ENCODE measurements at places on chromosomes 12 and 14.

- no peak for DNase-seq
Measured at GRCh38 chr14:68514608-68515194, 278.2 kb downstream of the ZFP36L1 start.

GRCh38 chr14:32726516-32726915 lies 212.2 kb upstream of the NPAS3 start:
- DNase-seq: no peak

- no peak for DNase-seq
Measured at GRCh38 chr12:9237286-9237685, 29.1 kb upstream of the PZP start.

DNA sequence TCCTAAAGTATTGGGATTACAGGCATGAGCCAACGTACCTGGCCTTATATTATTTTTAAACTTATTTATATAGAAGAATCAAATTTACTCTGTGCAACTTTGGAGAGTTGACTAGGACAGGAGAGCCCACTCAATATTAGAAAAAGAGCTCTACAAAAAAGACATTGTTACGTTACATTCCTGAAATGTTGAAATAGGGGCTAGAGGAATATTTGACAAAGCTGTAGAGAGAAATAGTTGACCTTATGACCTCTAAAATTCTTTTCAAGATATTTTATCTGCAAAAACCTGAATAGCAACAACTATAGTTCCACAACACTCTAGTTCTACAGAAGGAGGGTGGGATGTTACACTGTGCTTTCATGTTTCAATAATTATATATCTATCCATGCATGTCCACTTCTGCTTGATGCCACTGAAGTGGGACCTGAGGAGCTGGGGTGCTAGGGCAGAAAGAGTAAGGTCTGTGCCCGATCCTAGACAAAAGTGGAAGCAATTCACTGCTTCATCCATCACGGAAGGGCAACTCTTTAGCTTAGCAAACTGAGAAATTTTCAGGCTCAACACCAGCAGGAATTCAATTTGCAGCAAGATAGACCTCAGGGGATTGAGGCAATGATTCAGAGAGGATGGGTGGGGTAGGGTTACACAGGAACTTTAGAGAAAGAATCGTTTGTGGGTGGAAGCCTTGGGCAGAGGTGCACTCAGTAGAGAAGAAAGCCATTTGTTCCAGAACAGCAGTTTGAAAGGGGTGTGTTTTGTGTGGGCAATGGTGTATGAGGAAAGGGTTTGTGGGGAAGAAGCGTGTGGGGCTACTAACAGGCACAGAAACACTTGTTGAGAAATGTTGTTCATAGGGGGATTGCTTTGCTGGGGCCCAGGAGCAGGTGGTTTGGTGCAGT lies 16.0 kb upstream of the RNASE10 start:
- no peak for DNase-seq

GRCh38 chr12:34607520-34608195 lies 585.4 kb downstream of the ALG10 start:
- no peak for DNase-seq

- DNase-seq: no peak
Measured at GRCh38 chr14:104443391-104444158, 136.0 kb upstream of the C14orf180 start.

GRCh38 chr14:105793836-105794235 lies 267.5 kb downstream of the TMEM121 start:
- DNase-seq: no peak

DNA sequence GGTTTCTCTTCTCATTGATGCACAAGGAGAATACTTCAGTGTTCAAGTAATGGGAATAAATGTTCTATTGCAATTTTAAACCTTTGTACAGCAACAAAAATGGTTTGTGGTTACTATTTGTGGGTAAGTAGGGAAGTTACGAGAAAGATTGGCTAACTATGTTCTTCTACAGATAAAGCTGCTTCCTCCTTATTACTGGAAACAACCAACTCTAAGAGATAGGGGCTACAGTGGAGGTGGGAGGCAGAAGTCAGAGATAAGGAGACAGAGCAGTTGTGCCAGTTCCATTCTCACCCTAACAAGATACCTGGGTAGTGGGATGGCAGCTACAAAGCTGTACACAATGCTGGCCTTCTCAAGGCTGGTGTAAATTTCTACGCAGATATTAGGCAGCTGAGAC lies 16.2 kb downstream of the NOXRED1 start:
- DNase-seq: no peak

DNA sequence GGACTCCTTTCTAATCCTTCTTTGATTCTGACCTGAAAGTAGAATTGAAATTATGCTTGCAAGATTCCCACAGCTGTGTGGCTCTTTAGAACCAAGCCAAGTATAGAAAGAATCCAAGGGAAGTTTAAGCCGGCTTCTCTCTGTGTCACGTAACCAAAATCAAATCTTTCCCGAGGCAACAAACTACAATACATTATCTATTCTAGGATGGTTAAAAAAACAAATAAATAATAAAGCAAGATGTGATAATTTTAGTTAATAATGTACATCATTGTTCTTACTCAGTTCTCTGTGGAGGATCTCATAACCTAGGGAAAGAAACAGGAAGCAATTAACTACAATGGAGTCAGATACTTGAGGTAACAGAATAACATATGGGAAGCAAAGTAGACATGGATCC lies 78.1 kb upstream of the ST8SIA1 start:
- no peak for DNase-seq

DNA sequence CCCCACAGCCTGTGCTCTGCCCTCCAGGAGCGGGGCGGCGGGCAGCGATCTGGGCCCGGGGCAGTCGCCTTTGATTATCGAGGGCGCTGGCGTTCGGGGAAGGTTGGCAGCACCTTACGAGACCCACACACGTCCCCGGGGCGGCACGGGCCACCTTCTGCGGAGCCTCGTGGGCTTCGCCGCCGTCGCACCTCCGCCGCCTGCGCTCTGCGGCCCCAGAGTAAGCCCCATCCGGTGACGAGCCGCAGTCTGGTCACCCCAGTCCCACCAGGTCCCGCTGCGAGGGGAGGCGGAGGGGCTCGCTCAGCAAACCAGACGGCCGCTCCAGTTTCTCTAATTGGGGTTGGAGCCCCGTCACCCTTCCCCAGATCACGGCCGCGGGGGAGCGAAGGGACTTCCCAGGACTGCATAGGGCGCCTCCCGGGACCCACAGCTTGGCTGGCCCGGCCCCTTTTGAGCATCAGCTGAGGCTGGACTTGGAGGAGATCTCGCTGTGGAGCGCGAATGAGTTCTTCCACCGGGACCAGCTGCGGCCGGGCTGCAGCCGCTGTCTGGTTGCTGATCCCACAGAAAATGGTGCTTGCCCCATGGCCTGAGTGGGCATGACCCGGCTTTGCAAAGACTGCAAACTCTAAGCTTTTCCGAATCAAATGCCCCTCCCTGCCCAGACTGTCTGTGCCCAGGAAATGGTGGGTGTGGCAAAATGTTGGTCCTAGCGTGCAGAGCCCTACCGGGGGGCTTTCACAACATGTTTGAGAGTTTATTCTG lies 560 bp downstream of the LGALS3 start:
- DNase-seq: peak; percentile 38

DNA sequence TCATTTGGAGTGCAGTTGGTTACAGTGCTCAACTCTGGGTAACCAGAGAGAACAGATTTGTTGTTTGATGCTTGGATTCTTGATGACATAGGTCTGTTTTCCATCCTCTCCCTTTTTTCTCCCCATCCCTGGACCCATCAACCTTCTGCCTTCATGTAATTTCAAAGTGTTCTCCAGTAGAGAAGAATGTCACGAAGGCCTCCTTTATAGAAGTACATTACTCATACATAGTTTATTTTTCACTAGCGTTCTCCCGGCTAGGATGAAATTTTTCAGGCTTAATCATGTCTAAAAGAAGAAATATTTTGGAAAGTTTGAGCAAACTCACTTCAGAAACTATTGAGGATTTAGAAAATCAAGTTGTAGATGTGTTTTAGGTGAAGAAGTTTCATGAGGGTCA lies 20.9 kb upstream of the APPL2 start:
- no peak for DNase-seq

- DNase-seq: peak; percentile 64
Measured at GRCh38 chr12:6943722-6944380, at the start of the genes C12orf57 and RNU7-1. Gene C12orf57 (plus strand): TSS chr12:6944022. CDS start chr12:6944122, 100 bp downstream. Gene RNU7-1 (plus strand): TSS chr12:6943816.

GRCh38 chr12:93314177-93314497 lies 63.6 kb upstream of the NUDT4 start:
- no peak for DNase-seq

GRCh38 chr12:104720339-104721038 lies 237.6 kb downstream of the SLC41A2 start:
- DNase-seq: peak; percentile 34

- no peak for DNase-seq
Measured at GRCh38 chr12:129534966-129535750, 368.7 kb downstream of the TMEM132D start.

- DNase-seq: no peak
Measured at GRCh38 chr12:64192644-64193444, 29.3 kb downstream of the KICS2 start.

All from T-helper 2 cell (primary cell).